ELR (cell line): ENCODE measurements at places on chromosomes 1 and 21.

DNA sequence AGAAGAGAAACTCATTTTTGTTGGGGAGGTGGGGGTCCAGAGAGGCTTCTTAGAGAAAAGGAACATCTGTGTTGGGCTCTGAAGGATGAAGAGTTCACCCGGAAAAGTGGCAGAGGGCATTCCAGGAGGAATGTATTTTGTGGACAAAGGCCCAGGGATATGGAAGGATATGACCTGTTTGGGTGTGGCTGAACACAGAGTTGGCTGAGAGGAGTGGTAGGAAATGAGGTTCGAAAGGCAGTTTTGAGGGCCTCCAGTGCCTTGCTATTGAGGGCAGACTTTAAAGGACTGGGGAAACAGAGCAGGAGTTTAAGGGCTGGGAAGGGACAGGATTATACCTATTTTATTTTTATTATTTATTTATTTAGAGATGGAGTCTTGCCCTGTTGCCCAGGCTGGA lies 27.3 kb upstream of the WASF2 start:
- DNase-seq: no peak

DNA sequence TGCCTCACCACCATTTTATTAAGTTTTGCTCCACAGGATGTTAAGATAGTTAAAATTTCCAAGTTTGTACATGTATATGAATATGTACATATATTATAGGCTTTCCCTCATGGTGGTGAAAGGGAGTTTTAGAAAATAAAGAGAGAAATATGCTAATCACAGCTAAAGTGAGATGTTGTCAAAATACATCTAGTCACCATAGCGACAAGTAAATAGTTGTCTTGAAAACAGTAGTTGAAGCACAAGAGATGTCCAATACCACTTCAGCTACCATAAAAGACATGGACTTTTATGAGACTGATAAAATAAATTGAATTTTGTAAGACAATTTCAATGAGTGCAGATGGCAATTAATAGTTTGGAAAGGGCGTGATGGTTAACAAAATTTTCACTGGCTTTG lies 1600.0 kb downstream of the BRINP3 start:
- no peak for DNase-seq

GRCh38 chr21:45970674-45971615 lies 10.6 kb upstream of the COL6A1 start:
- DNase-seq: peak; percentile 63

DNA sequence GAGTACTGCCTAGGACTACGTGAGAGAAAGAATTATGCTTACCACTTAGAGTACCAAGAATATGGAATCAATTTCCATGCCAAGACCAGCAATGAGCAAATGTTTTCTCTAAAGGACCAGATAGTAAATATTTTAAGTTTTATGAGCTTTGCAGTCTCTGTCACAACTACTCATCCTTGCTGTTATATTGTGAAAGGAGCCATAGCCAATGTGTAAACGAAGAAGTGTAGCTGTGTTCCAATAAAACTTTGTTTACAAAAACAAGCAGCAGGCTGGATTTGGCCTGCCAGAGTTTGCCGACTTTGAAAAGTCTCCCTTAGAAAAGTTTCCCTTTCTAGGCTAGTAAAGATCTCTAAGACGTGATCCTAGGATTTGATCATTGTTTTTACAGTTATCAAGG lies 128.8 kb downstream of the PDE4B start:
- no peak for DNase-seq

DNA sequence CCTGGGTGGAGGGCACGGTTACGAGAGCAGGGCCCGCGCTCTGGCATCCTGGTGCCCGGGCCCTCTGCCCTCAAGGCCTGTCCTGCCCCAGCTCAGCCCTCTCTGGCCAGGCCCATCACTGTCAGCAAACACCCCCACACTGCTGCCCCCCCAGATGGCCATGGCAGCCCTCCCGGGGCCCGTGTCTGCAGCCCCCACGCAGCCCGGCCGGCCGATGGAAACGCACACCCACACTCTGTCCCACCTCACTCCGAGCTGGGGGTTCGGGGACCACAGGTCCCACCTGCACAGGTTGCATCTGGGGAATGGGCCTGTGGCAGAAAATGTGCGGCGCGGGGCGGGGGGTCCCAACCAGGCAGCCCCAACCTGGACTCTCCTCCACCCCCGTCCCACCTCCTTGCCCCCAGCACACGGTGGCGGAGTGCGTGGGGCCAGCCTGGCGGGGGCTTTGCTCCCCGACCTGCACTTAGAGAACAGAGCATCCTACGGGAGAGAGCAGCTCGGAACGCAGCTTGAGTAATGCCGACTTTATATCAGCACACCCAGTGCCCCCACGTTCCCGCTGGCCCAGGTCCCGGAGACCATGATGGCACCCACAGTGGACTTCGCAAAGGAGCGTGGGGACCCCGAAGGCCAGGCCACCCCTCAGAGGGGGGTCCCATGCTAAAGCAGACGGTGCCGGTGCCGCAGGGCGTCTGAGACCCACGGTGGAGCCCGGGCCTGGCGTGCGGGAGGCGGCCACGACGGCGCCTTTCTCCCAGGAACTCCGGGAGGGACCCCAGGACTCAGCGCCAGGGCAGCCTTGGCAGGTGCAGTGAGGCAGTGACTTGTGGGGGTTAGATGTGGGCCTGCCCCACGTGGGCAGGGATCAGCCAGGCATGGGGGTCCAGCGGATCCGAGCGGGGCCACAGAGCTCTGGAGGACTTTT lies 7.5 kb upstream of the RNF223 start:
- DNase-seq: no peak

DNA sequence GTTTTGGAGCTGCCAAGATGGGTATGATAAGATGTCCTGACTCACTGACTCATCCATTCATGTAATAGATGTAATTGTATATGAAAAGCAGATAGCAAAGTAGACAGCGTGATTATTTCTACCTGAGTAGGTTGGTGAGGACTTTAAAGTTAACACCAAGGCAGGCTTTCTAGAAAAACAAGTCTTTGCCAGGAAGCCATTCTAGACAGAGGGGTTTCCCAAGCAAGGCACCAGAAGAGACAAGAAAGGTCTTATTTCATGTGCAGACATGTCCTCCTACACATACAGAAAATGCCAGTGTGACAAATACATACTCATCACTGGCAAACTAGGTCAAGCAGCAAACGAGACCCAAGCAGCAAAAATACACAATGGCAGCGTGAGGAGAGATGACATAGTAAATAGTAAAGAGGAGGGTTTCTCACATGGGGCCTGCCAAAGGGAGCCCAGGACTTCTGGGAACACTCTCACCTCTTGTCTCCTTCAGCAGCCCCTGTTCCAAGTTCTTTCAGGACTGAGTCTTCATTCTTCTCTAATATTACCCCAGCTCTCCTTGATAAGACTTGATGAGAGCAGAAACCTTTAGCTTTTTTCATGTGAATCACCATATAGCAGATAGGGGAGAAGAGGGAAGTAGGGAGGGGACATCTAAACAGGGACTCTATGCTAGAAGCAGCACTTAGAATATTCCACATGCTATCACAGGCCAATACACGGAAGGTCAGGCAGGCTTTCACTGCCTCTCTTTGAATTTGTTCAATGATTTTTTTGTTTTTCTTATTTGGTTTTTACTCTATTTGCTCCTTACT lies 114.6 kb upstream of the ATP1B1 start:
- DNase-seq: no peak

DNA sequence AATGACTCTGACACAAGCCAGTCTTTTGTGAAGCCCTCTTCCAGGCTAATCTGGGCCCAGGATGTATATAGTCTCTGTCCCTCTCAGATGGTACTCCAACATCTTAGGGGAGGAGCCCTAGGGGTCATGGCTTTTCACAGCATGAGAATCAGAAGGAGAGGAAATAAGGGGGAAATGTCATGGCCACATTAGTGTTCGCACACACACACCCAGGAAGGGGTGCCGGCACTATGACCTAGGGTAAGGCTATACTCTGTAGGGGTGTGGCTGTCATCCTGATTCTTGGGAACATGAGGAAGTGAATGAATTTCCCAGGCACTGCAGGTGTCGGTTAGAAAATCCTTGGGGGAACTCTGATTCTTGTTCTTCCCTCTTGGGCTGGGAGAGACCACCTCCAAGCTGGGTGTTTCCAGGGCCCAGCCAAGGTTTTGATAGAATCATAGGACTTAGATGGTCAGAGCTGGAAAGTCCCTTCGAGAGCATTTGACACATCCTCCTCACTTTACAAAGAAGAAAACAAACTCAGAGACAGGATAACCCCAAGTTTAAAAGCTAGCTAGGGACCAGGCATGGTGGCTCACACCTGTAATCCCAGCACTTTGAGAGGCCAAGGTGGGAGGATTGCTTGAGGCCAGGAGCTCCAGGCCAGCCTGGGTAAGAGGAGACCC lies 22.0 kb downstream of the GFI1 start:
- no peak for DNase-seq

DNA sequence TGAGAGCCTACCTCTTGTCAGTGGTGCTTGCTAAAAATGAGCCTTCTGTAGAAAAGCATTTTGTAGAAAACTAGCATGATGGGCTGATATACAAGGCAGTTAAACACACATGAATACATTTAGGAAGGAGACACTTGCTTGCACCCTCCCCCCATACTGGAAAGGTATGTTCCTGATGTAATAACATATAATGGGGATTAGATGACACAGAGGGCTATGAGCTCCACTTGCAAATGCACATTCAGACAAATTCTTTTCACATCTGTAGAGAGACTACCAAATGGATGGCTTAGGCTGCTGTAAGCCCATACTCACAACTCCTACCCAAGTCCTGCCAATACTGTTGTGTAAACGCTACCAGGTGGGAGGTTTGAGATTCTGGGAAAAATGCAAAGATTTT lies 634.0 kb downstream of the SMYD3 start:
- DNase-seq: peak; percentile 28

DNA sequence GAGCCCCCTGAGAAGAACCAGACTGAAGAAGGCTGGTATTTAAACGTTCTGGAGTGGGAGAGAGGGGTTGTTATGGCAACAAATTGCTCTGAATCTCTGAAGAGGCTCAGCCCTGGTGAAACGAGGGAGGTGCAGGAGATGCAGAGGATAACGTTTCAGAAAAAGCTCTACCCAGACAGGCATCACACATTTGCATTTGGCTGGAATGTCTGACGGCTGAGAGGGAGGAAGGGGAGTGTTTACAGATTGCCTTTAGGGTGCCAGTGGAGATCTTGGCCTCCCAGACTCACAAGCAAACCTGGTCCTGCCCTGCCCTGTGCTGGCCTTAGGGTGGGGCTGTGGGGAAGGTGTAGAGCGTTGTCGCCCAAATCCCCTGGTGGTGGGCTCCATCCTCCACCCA lies 169.0 kb upstream of the AJAP1 start:
- no peak for DNase-seq

- DNase-seq: no peak
These were observed 83.4 kb upstream of the ADGRL4 start for GRCh38 chr1:79089946-79090345.

GRCh38 chr1:181748013-181748412 lies 264.7 kb downstream of the CACNA1E start:
- no peak for DNase-seq

- peak; percentile 94 for DNase-seq
These were observed 4.4 kb upstream of the UTP25 start for GRCh38 chr1:209823143-209824041.

- no peak for DNase-seq
These were observed 2.1 kb upstream of the OBSCN start for GRCh38 chr1:228205526-228206436.

GRCh38 chr1:236280438-236281197 lies 1.1 kb downstream of the ERO1B start:
- no peak for DNase-seq

DNA sequence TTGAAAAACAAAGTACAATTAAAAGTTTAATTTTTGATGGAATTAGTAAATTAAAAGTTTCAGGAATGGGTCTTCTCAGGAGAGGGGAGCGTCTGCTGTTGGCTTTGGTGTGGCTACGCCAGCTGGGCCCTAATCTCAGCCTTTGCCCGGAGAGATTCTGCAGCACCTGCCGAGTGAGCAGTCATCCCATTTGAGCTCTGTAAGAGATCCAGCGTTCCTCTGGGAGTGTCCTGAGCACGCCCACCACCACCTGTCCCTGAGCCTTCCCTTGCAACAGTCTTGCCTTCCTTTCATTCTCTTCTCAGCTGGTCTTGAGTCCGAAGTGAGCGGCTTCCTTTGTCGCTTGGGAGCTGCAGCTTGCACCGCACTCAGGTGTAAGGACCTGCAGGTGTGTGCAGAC lies 263.1 kb downstream of the CAMTA1 start:
- DNase-seq: no peak

GRCh38 chr1:77382366-77382765 lies 100.5 kb downstream of the AK5 start:
- DNase-seq: peak; percentile 26

GRCh38 chr1:82162486-82163420 lies 362.0 kb downstream of the ADGRL2 start:
- DNase-seq: no peak

DNA sequence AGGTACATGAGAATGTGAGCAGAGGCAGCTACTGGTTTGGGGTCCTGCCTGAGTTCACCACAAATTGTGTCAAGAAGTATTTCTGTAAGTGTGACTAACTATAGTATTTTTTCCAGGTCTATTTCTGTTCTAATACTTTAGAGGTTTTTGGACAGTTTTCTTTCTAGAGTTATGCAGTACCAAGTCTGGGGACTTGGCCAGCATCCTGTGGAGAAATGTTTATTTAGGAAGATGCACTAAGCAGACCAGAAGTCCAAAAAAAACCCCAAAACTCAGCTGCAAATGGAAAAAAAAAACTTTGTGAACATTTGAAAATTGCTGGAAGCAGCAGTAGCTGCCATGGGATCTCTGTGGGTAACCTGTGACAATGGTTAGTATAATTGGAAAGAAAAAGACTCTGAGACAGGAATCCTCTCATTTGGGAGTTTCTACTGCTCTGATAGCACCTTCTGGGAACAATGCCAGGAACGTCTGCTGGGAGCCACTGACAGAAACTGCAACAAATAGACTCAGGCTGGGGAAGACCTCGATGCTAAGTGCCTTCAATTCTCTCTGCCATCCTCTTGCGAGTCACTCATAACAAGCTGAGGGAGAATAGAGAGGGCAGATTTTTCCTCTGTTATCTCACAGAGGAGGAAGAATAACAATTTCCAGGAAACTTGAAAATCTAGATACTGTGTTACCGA lies 37.6 kb downstream of the OR10R2 start:
- no peak for DNase-seq

GRCh38 chr1:55696891-55697290 lies 481.7 kb upstream of the USP24 start:
- no peak for DNase-seq

GRCh38 chr1:14820295-14821085 lies 222.0 kb downstream of the KAZN start:
- no peak for DNase-seq

DNA sequence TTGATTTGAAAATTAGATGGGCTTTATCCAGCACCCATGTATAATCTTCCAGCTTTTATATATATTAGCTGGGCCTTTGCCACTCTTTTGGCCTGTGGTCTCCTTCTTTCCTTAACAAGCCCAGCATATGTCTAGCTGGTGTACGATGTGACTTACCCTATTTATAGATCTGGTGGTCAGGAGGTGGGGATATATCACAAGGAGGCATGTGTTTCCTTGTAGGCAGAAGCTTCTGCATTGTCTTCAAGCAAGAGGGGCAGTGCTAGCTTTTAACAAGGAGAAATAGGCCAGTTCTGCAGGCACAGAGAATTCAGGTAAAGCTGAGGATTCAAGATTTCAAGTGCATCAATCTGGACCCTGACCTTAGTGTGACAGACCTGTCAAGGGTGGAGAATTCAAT lies 38.0 kb upstream of the DNASE2B start:
- DNase-seq: no peak
